Spinal cord (tissue), 10 donors: ENCODE measurements at places on chromosomes 5 and 9. TPM values are rescaled to one million over a fixed set of nuclear protein-coding genes. Genes with fewer than 3 reads are reported as not detected.

DNA sequence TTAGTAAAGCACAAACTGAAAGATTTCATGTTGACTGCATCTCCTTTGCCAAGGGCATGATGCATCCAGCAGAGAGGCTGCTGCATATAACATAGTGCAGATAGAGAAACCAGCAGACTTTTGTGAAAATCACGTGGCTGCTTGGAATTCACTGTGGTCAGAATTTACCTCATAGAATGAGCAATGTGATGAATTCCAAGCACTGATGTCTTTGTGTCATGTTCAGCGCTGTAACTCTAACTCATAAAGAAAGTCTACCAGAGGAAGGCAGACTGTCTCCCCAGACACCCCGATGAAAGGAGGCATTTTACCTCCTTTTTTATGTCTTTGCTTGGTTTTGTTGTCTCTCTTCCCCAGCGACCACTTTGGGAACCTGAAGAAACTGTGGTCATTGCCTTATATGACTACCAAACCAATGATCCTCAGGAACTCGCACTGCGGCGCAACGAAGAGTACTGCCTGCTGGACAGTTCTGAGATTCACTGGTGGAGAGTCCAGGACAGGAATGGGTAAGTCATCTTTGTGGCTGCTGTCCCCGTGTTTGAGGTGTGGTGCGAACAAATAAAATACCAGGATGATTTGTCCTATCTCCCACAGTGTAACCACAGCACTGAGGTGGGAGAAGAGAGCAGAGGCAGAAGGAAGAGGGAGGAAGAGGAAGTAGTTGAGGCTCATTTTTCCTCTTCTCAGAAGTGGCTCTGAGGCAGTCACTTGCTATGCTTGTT is 42.0 kb downstream of the ITK start:
- no peak overlapping the region for H3K27ac ChIP-seq
- H3K36me3 ChIP-seq: no peaks in the 10 kb centered on the region

GRCh38 chr5:64973215-64973614 is 204.5 kb downstream of the CWC27 start:
- DNase-seq: no peak
- no peak overlapping the region for H3K4me3 ChIP-seq
- no peaks in the 10 kb centered on the region for H3K4me1 ChIP-seq
- H3K36me3 ChIP-seq: peaks cover 2% of the 10 kb centered on the region
- no peaks in the 10 kb centered on the region for H3K27me3 ChIP-seq

- DNase-seq: no peak
- H3K4me1 ChIP-seq: no peaks in the 10 kb centered on the region
These were observed 17.8 kb downstream of the PAEP start for GRCh38 chr9:135579356-135579755.

GRCh38 chr5:124859027-124859426 is 112.6 kb upstream of the ZNF608 start:
- no peaks in the 10 kb centered on the region for H3K4me1 ChIP-seq
- H3K36me3 ChIP-seq: no peaks in the 10 kb centered on the region
- no peak overlapping the region for H3K27ac ChIP-seq
- H3K4me3 ChIP-seq: no peak overlapping the region
- DNase-seq: no peak

DNA sequence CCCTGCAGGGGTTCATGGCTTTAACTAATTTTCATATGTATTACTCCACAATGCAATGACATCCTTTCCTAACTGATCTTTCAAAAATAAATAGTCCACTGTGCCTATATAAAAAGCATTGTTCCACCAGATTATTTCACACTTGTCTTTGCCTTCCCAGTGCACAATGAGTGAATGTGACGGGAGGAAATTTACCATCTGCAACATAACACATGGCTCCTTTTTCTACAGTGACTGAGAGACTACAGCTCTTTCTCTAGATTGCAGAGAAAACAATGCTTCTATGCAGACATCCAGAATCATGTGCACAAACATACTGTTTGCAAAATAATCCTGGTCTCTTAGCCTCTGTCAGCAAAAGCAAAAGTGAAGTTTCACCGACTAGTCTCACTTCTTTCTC is 483.7 kb upstream of the PIK3R1 start:
- DNase-seq: no peak
- no peak overlapping the region for H3K4me3 ChIP-seq
- H3K36me3 ChIP-seq: no peaks in the 10 kb centered on the region

- H3K27me3 ChIP-seq: peaks cover 52% of the 10 kb centered on the region
- no peak overlapping the region for H3K27ac ChIP-seq
- H3K4me3 ChIP-seq: peak overlapping the region; percentile 3
- H3K36me3 ChIP-seq: no peaks in the 10 kb centered on the region
- DNase-seq: no peak
These were observed 1.7 kb upstream of the TSLP start for GRCh38 chr5:111069839-111070238.

DNA sequence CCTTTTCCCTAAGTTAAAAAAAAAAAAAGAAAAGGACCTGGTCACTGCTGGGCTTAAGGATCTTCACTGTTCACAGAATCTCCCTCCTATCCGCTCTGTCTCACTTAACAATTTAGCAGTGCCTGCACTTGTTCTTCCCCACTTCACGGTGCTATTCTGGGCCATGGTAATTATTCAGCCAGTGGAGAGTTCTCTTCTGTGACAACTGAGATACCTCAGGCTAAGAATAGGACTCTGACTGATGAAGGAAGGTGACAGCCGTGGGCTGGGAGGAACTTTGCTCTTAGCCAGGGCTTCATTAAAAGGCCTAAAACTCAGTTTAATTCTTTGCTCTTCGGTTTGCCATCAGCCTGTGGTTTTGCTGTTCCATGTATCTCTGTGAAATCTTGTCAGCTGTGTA is 51.9 kb upstream of the ENTREP1 start:
- H3K36me3 ChIP-seq: no peaks in the 10 kb centered on the region
- no peak overlapping the region for H3K4me3 ChIP-seq
- no peak for DNase-seq
- no peaks in the 10 kb centered on the region for H3K27me3 ChIP-seq

PCDHB7 gene
- total RNA-seq: 5.2 TPM

GGTA1 gene
- 7.6 TPM for total RNA-seq
